ENCODE measurements at places on chromosomes 7 and 10. TPM values are rescaled to one million over a fixed set of nuclear protein-coding genes. Genes with fewer than 3 reads are reported as not detected.

Gene FAM3C
- total RNA-seq, result 52.0 TPM

Gene GPNMB
- 152 TPM for total RNA-seq

Gene ZPBP
- total RNA-seq, result not detected

Gene FAM237B
- total RNA-seq, result not detected

Gene SLC4A2
- 118 TPM for total RNA-seq

Gene FRMD4A
- 66.8 TPM for total RNA-seq

Gene TMEM176A
- total RNA-seq, result 18.1 TPM

Gene PAX4
- not detected for total RNA-seq

Gene TBXAS1
- total RNA-seq, result 46.0 TPM

Gene GHRHR
- total RNA-seq, result not detected

Gene UBTD1
- 22.8 TPM for total RNA-seq

Gene FGFBP3
- 0.28 TPM for total RNA-seq

Gene FANK1
- total RNA-seq, result 0.95 TPM

Gene HIPK2
- 39.6 TPM for total RNA-seq

Gene DNAJC12
- 1.9 TPM for total RNA-seq

Gene CREM
- total RNA-seq, result 43.3 TPM

DNA sequence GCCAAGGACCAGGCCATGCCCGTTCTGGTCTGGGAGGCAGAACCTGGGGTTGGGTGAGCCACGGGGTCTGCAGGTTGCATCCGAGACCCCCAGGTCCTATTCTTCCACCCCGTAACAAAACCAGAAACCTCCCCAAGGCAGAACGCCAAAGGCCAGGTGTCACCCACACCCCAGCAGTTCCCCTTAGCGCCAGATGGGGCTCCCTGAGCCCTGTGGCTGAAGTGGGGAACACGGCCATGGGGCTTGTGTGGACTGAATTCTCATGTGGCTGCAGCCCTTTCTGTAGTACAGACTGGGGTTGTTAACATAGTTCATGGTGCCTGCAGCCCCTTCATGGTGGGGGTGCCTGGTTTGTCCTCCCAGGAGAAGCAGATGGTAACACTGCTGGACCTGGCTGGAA lies 10.2 kb downstream of the BRI3 start:
- no peak for DNase-seq

GRCh38 chr7:91046322-91047089 lies 217.7 kb upstream of the FZD1 start:
- no peak for DNase-seq

DNA sequence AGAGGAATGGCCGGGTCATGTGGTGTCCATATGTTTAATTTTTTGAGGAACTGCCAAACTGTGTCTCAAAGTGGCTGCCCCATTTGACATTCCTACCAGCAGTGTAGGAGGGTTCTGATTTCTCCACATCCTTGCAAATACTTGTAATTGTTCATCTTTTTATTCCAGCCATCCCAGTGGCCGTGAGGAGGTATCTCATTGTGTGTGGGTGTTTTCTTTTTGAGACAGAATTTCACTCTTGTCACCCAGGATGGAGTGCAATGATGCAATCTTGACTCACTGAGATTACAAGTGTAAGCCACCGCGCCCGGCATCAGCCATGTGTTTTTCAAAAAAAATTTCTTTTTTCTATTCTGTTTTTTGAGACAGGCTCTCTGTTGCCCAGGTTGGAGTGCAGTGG lies 38.7 kb upstream of the DLG5 start:
- DNase-seq, result no peak

- no peak for DNase-seq
These were observed 52.9 kb upstream of the PIK3CG start for GRCh38 chr7:106812027-106812643.

DNA sequence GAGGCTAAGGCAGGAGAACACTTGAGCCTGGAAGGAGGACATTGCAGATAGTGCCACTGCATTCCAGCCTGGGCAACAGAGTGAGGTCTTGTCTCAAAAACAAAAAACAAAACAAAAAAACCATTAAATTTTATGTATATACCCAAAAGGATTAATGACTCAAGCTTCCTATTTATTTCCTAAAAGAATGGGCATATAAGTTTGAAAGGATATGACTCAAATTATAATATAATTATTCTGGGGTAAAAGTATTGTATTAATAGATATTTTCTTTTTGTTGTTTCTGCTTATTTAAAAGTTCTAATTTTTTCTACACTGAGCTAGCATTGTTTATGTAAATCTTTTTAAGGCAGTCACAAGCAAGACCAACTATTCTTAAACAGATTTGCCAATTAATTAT lies 42.2 kb upstream of the CABCOCO1 start:
- DNase-seq, result no peak

- DNase-seq, result no peak
These were observed 988.4 kb downstream of the KCNMA1 start for GRCh38 chr10:76649254-76649653.

- DNase-seq, result no peak
These were observed 12.2 kb upstream of the RSBN1L start for GRCh38 chr7:77684030-77684429.

GRCh38 chr10:59895629-59896116 lies 10.7 kb downstream of the CCDC6 start:
- no peak for DNase-seq

GRCh38 chr10:92052741-92053140 lies 129.2 kb downstream of the BTAF1 start:
- no peak for DNase-seq

DNA sequence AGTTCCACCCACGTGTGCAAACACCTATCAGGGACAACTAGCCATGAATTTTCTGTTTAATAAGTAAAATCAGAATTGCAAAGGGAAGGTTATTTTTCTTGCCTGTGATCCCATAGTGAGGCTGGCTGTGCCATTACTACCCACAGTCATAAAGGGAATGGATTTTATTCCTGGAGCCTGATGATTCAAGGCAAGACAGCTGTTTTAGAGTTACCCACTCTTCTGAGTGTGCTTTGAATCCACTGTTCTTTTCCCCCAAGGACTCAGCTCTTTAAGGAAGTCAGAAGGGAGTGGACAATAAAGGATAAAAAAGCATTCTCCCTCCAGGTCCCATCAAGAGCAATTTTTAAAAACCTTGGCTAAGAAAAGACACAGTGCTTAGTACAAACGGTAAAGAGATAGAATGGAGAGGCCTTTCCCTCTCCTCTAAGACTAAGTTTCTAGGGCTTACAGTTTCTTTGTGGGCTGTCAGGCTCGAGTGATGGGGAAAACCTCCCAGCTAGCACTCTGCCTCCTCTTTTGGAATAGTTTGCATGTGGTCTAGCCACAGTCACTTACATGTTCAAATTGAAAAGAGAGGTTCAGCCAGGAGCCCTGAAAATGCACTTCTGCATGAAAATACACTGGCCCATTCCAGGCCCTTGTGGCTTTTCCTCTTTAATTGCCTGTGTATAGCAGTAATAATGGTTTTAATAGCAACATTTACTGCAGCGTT lies 5.1 kb upstream of the LRRC4 start:
- no peak for DNase-seq

GRCh38 chr7:102304668-102305067 lies 18.0 kb downstream of the SH2B2 start:
- DNase-seq, result no peak

DNA sequence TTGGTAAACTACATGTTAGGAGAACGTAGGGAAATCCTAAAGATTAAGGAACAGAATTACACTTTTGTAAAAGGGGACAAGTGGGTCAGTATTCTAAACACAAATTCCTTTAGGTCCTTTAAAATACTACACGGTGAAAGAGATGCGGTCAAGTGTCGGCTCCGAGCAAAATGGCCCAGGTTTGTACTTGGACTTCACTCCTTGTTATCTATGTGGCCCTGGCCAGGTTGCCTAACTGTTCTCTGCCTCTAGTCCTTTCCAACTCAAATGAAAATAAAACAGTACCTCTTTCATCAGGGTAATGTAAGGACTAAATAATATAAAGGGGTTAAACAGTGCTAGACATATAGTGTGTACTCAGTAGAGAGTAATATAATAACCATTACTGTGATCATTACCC lies 344.8 kb downstream of the PARD3 start:
- DNase-seq, result no peak

GRCh38 chr7:85186083-85186520 lies 754 bp downstream of the SEMA3D start:
- peak; percentile 24 for DNase-seq

DNA sequence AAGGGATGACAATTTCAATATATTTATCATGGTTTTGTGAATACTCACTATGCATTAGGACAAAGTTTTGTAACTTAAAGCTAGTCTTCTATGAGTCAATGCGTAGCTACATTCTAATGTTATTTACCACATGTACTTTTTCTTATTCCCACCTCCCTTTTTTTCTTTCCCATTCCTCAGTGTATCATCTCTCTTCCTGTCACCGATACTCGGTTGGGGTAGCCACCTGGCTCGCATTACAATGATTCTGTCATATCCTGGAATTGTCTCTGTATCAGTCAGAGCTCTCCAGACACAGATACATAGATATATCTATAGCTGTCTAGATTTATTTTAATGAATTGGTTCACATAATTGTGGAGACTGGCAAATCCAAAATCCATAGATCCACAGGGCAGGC lies 9.8 kb upstream of the RALA start:
- no peak for DNase-seq

DNA sequence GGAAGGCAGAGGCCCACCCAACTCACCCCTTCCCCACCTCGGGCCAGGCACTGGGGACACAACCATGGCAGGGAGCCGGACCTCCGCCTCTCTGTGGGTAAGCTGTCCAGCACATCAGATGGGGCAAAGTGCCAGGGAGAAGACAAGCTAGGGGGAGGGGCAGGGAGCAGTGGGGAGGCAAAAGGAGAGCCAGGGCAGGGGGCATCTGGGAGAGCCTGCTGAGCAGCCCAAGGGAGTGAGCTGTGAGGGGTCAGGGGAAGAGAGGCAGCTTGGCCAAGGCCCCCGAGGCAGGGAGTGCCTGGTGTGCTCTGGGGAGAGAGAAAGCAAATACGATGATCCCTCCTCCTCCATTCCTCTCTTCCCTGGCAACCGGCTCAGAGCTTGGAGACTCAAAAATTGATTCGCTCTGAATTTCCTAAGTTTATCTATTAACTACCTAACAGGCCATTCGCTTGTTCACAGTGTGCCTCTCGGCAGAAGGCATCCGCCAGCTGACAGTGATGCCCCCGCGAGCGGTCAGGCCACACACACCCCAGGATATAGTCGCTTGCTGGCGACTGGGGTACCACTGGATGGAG lies 4.5 kb downstream of the CAMK2B start:
- no peak for DNase-seq

DNA sequence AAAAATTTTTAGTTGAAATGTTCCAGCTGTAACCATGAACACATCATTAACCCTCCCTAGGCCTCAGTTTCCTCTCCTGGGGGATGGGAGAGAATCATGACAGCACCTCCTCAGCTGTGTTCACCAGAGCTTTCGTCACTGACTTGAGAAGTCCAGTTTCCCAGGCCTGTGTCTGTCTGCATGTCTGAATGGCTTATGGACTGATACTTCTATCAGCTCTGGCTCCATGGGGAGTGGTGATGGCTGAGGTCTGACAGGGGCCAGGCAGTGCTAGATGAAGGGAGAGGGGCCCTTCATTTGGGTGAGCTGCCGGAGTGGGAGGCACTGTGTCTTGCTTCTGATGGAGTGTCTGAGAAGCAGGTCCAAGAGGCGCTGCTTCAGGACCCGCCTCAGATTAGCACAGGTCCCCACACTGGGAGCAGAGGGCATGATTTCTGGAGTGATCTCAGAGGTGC lies 192.9 kb downstream of the PTPN20 start:
- DNase-seq, result no peak

DNA sequence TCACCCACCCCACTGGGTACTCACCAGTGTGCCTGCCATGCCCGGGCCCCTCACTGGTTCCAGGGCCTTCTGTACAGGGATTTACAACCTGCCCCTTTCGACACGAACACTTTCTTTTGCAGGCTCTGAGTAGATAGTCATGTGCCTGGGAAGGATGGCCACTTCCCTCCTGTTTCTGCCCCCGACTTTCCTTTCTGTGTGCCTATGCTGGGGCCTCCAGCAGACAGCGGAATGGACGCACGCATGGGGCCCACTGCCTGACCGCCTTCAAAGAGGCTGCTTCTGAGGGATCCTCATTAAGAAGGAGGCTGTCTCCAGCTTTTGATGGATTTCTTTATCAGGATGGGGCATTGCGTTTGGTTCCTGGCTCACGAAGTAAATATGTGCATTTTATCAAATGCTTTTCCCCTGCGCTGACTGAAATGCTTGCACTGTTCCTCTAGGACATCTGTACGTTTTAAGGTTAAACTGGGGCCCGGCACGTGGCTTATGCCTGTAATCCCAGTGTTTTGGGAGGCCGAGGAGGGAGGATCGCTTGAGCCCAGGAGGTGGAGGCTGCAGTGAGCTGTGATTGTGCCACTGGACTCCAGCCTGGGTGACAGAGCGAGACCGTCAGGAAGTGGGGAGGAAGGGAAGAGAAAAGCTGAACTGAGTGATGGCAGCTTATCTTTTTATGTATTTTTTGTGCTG lies 29.4 kb upstream of the NKX6-2 start:
- no peak for DNase-seq

- no peak for DNase-seq
These were observed 165.5 kb downstream of the MAGI2 start for GRCh38 chr7:79287981-79288380.

GRCh38 chr7:87140271-87140748 lies 11.9 kb upstream of the DMTF1 start:
- no peak for DNase-seq

DNA sequence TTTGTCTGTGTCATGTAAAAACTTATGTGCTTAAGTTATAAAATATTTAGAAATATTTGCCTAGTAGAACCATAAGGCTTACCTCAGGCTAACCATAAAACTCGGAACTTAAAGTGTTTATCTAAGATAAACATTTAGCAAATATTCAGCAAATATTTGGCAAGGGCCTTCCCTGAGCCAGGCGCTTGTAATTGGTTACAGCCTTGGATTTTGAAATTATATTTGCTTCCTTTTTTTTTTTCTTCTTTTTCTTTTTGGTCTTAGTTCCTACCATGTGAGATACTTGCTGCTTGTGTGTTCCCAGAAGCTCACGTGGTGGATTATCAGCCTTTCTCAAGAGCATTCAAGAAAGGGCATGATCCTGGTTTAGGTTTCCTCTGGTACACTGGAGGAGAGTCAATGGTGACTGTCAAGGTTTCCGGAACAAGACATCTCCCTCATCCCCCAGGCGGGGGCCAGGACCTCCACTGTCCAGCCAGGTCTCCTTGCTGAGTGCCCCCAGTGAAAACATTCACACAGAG lies 5.2 kb upstream of the BRI3 start:
- no peak for DNase-seq

DNA sequence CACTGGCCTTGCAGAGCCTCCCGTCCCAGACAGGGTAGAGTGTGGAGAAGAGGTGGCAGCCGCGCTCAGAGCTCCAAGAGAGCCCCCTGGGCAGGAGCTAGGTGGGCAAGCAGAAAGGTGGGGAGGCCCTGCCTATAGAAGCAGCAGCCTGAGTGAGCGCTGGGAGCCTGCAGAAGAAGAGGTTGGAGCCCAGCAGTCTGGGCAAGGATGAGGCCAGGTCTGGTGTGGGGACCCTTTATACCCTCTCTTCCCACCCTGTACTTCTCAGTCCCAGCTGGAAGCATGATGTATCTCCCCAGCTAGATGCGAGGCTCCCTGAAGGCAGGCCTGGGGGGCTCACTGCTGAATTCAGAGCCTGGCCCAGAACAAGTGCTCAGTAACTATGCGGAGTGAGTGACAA lies 44.5 kb upstream of the ZMIZ1 start:
- no peak for DNase-seq

- no peak for DNase-seq
These were observed 65.2 kb upstream of the ICA1 start for GRCh38 chr7:8327199-8327598.

- DNase-seq, result no peak
These were observed 107.0 kb downstream of the PTPN20 start for GRCh38 chr10:47018026-47018735.
